ENCODE measurements at places on chromosomes 11 and 22.

GRCh38 chr11:27718346-27718862 is 18.1 kb upstream of the BDNF start:
- no peak for DNase-seq

DNA sequence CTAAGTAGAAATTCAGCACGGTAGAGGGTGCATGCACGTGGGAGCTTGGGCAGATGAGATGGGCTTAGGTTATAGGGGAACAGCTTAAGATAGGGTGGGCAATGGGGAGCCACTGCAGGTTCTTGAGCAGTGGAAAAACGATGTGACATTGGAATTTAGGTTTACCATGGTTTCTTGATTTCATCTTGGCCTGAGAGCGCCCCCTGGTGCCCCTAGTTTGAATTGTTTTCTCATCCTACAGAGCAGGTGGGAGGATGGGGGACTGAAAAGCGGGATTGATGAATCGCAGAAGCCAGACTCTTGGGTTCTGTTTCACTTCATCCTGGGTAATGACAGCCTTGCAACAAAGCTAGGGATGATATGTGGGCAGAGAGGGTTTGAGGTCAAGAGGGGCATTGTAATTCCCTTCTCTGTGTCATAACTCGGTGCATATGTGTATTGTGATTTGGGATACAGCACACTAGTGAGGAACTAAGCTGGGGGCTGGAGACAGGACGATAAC is 6.7 kb upstream of the MCAM start:
- peak; percentile 53 for DNase-seq

GRCh38 chr11:16799221-16799620 is 60.8 kb downstream of the C11orf58 start:
- DNase-seq: no peak

DNA sequence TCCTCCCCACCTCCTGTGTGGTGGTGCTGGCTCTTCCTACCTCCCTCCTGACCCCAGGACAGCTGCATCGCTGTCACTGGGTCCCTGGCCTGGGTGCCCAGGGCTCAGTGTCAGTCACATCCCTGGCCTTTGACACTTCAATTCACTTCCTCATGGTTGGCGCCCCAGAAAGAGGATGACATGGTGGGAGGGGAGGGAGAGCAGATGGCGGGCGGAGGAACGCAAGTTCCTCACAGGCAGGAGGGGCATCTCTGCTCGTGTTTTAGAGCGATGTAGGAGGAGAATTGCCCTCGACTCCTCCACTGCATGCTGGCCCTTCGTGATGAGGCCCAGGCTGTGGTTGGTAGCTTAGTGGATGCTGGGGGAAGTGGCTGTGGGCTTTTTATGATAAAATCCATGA is 35.1 kb upstream of the KRTAP5-7 start:
- DNase-seq: no peak

DNA sequence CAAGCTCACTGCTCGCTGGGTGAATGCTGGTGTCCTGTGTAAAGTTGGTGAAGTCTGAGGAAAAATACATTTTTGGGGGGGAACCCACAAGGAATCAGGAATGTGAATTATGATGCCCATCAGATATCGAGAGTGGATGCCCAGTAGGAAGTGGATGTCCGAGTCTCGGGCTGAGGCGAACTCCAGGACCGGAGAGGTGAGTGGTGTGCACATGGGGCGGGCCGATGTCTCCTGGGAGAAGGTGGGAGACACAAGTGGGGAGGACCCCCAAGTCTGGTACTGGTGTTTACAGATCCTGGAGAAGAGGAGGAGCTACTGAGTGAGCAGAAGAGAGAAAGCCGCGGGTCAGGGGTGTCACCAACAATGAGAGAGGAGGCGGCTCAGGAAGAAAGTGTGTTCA is 19.2 kb upstream of the APOBEC3A start:
- DNase-seq: no peak

- no peak for DNase-seq
These were observed 54.4 kb downstream of the SLC17A6 start for GRCh38 chr11:22392561-22392960.

- no peak for DNase-seq
These were observed 62.4 kb downstream of the PARVB start for GRCh38 chr22:44086271-44087088.

DNA sequence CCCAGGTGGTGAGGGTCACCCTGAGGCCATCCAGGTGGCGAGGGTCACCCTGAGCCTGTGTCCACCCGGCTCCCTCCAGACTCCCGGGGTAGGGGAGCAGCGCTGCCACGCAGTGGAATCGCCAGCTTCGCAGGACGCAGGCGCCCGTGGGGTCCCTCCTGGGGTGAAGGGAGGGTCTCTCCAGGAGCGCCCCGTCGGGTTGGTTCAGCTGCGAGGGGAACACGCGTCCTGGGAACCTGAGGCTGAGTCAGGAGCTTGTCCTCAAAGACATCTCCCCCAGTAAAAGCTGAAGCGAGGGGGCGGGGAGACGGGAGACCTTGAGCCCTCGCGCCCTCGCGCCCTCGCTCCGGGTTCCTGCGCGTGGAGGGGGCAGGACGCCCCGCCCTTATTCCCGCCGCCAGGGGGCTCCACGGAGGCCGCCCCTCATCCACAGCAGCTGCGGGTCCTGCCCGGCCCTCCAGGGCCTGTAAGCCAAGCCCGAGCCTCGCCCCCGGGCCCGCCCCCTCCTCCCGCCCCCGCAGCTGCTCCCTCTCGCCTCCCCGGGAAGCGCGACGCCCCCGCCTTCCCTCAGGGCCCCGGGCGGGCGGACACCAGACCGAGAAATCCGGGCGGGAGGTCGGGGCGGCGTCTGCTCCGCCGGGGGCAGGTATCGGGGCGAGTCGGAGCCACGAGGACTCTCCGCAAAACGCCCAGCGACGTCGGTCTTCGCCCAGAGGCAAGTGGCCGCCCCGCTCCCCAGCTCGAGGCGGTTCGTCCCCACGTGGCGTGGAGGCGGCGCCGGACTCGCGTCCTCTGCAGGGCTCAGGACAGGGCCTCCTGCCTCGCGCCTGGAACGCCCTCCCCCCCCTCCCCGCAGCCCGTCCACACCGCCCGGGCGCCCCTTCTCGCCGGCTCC is 22.8 kb downstream of the PIM3 start:
- DNase-seq: no peak

DNA sequence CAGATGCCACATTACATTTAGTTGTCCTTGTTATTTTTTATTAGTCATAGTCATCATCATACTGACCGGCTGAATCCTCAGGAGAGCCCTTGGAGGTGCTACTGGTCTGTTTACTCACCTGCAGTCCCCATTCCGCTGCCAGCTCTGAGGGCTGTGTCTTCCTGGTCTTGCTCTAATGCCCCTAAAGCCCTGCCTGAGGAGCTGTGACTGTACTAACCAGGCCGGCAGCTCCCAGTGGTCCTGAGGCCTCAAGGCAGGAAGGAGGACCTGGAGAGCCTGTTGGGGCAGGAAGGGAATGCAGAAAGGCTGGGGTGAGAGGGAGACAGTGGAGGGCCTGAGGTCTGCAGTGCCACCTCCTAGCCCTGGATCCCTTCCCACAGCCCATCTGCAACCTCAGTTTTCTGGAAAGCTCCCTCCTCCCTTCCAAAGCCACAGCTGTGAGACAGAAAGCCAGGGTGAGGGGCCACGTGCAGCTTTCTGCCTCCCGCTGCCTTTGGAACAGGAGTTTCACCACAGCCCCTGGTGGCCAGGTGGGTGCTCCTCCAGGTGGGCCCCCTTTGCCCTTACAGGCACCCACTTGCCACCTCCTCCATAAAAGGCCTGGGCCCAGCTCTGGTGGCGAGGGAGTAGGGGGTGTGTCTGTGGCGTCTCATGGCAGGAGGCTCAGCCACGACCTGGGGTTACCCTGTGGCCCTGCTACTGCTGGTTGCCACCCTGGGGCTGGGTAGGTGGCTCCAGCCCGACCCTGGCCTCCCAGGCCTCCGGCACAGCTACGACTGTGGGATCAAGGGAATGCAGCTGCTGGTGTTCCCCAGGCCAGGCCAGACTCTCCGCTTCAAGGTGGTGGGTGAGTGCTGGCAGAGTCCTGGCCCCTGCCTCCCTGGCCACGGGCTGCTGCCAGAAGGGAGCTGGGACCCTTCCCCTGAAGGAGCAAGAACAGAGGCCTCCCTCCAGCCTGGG is at the start of gene ZP1:
ZP1 (plus strand) TSS at position 632 of the 960 bp plus-strand sequence; CDS start at position 652, 20 bp downstream.
- no peak for DNase-seq

DNA sequence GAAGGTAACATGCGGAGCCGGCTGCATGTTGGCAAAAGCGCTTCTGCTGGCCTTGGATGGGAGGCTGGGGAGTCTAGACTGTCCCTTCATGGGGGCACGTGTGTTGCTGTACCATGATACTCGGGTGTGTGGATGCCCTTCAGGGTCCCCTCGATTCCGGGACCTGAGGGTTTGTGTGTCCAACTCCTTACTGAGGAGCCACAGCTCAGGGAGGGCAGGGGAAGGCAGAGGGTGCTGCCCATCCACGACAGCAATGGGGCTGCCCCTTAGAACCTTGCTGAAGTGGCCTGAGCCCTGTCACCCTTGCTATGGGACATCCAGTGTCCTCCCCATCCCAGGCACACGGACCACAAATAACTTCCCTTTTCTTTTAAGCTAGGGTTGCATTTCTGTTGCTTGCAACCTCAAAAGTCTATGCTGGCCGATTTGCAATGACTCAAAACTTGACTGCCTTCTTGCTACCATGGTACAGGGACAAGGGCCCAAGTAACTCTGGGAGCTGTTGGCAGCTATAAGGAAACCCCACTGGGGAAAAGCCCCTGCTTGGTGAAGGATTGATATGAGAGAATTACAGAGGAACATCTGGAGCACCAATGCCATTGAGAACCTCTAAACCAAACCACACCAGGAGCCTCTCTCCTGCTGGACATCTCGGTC is 43.8 kb downstream of the RTL6 start:
- DNase-seq: no peak

GRCh38 chr11:465896-466530 is 15.9 kb downstream of the PTDSS2 start:
- DNase-seq: peak; percentile 5

GRCh38 chr11:120966840-120967239 is 57.1 kb upstream of the TBCEL start:
- DNase-seq: no peak

- DNase-seq: no peak
These were observed 769.5 kb upstream of the ANO3 start for GRCh38 chr11:25562417-25562816.
